ENCODE measurements at places on chromosomes 12 and 14.

GRCh38 chr12:131434208-131435125 is 276.4 kb upstream of the SFSWAP start:
- no peak for DNase-seq

DNA sequence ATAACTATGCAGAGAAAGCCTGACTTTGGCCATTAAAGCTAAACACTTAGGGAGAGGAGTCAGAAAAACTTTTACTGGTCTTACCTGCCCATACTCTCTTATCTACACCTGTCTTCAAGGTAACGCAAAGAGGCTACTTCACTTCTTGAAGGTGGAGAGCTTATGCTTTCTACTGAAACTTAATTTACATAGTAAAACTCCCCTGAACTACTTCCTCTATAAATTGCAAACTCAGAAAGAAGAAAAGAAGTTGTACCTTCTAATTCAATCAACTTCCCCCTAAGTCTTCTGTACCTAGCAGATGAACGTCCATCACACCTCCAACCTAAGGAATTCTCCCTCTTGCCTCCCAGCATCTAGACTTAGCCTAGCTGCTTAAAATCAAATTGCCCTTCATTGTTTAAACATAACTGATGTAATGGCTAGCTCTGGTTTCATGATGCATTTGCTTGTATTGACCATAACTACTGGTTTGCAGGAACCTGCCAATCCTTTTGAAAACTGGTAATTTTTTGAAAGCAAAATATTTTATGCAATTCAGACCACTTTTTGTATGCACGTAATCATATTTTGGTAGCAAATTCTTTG is 87.7 kb downstream of the STON2 start:
- DNase-seq = no peak

DNA sequence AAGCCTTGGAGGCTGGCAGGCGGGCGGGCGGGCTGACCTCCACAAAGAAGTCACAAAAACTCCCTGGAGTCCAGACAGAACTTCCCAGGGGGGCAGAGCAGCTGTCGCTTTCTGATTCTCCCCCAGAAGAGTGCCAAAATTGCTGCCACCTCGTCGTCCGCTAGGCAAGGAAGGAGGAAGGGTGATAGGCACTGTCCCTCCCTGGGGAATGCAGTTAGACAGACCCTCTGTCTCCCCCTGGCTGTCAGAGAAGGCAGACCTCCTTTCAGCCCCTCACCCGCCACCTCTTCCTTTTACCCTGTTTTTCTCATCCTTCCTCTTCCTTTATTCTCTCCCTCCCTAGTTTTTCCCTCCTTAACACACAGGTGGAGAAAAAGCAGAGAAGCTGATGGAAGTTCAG is 18.7 kb downstream of the GRIN2B start:
- no peak for DNase-seq

GRCh38 chr14:84975241-84975902 is 554.6 kb upstream of the FLRT2 start:
- DNase-seq = no peak

GRCh38 chr14:99887407-99887806 is 94.2 kb downstream of the EML1 start:
- no peak for DNase-seq

GRCh38 chr14:89721956-89722355 is 232.6 kb downstream of the EFCAB11 start:
- no peak for DNase-seq

DNA sequence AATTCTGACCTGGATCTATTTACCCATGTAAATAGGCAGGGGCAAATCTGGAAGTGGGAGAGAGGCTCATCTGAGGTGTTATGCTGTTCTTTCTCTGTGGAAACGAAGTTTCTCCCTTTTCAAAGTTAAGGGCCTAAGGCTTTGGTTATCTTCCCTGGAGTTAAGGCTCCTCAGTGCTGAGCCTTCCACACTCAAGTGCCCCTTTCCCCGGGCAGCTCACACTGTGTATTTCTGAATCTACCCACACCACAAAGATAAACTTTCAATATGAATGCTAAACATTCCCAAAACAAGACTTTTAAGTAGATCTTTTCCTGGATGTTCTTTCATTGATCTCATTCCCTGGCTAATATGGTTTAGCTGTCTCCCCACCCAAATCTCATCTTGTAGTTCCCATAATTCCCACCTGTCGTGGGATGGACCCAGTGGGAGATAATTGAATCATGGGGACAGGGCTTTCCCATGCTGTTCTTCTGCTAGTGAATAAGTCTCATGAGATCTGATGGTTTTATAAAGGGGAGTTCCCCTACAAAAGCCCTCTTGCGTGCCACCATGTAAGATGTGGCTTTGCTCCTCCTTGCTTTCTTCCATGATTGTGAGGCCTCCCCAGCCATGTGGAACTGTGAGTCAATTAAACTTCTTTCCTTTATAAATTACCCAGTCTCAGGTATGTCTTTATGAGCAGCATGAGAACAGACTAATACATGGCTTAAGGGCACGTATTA is 251.1 kb downstream of the NAV3 start:
- DNase-seq = no peak

- no peak for DNase-seq
These were observed 11.4 kb upstream of the SOS2 start for GRCh38 chr14:50242566-50243310.

- no peak for DNase-seq
These were observed 207.8 kb upstream of the OTX2 start for GRCh38 chr14:57018065-57018464.

- DNase-seq = no peak
These were observed 586 bp downstream of the TTC6 start for GRCh38 chr14:37595809-37596621.

DNA sequence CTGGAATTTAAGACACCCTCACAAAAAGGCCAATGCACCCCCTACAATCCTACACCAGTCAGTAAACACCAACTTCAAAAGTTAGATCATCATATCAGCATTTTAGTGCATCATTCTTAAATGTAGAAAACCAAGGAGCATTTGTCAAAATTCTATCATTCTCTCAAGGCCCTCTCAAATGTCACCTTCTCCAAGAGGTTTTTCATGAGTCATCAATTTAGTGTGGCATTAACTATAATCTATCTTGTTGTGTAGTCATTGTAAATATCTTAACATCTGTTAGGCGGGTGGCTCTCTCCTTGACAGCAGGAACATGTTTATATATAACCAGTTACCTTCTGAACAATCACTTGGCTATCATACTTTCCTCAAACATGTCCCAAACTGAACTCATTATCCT is 62.1 kb upstream of the G2E3 start:
- no peak for DNase-seq

DNA sequence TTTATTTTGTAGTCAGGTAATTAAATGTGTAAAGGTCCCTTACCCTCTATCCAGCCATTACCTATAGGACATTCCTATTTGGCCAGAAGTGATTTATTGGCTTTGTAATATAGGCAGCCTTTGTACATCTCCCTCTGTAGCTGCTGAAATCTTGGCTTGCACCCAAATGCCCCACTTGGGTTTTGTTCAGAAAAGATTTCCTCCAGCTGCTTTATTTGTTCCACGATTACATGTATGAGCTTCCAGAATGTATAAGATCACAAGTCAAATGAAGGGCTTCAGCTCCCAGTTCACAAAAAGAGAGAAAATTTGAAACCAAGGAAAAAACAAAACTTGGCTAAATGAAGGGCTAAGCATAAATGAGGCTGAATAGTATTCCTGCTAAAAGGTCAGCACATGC is 103.4 kb downstream of the EFCAB11 start:
- DNase-seq = no peak

DNA sequence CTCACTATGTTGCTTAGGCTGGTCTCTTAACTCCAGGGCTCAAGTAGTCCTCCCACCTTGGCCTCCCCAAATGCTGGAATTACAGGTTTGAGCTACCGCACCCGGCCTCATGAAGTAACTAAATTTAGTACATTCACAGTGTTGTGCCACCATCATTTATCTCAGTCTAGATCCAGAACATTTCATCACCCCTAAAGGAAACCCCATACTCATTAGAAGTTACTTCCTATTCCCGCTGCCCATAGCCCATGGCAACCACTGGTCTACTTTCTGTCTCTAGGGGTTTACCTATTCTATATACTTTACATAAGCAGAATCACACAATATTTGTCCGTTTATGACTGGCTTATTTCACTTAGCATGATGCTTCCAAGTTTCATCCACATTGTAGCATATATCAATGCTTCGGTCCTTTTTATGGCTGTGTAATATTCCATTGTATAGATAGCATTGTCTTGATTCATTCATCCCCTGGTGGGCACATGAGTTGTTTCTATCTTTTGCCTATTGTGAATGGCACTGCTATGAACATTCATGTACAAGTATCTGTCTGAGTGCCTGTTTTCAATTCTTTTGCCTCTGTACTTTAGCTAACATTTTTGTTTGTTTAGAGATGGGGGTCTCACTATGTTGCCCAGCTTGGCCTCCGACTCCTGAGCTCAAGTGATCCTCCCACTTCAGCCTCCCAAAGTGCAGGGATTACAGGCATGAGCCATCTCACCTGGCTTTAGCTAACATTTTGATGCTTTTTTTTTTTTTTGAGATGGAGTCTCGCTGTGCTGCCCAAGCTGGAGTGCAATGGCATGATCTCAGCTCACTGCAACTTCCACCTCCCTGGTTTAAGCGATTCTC is 10.2 kb upstream of the SH2B3 start:
- no peak for DNase-seq

GRCh38 chr12:64107776-64108175 is 114.3 kb downstream of the KICS2 start:
- DNase-seq = no peak

- no peak for DNase-seq
These were observed 67.6 kb downstream of the POLR3B start for GRCh38 chr12:106425061-106425702.

- no peak for DNase-seq
These were observed 72.7 kb downstream of the ACTN1 start for GRCh38 chr14:68906439-68906838.

- no peak for DNase-seq
These were observed 106.1 kb upstream of the FLRT2 start for GRCh38 chr14:85423889-85424288.

DNA sequence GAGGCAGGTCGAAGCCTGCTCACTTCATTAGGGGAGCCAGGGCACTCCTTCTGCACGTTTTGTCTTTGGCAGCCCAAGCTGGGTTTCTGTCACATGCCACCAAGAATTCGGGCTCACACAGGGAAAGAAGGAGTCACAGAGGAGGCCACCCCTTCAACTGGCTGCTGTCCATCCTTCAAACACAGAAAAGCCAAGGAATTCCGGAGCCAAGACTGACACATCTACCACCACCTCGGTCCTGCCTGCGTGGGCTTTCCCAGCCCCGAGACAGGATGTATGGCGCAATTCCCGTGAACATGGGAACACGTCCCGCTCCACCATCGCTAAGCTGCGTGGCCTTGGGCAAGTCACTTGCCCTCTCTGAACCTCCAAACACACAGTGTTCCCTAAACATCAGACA is 70.4 kb downstream of the NCOR2 start:
- DNase-seq = no peak

- no peak for DNase-seq
These were observed 90.2 kb upstream of the FERMT2 start for GRCh38 chr14:53041067-53041466.

GRCh38 chr14:54537651-54538050 is 27.9 kb downstream of the CGRRF1 start:
- no peak for DNase-seq

GRCh38 chr12:107684990-107685359 is 624 bp upstream of the PWP1 start:
- DNase-seq = no peak

- no peak for DNase-seq
These were observed 11.0 kb upstream of the PTPRB start for GRCh38 chr12:70648191-70648590.

- DNase-seq = no peak
These were observed 11.9 kb downstream of the KCNH3 start for GRCh38 chr12:49550693-49551252.

DNA sequence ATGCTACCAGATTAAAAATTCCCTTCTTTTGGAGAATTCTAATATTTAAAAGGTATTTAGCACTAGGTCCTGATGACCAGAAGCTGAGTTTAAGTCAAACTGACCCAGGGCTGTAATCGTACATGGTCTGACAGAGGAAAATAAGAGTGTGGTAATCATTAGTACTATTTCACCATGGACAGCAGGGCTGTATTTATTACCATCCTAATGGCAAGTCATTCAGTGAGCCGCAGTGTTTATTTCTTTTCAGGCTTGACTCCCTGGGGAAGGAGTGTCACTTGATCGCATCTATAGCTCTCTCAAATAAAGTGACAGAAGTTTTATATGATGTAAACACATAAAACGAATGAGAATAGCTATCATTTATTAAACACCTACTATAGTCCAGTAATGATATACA is 261.8 kb downstream of the BTG1 start:
- DNase-seq = no peak

GRCh38 chr14:31268216-31268615 is 60.6 kb upstream of the HECTD1 start:
- no peak for DNase-seq

DNA sequence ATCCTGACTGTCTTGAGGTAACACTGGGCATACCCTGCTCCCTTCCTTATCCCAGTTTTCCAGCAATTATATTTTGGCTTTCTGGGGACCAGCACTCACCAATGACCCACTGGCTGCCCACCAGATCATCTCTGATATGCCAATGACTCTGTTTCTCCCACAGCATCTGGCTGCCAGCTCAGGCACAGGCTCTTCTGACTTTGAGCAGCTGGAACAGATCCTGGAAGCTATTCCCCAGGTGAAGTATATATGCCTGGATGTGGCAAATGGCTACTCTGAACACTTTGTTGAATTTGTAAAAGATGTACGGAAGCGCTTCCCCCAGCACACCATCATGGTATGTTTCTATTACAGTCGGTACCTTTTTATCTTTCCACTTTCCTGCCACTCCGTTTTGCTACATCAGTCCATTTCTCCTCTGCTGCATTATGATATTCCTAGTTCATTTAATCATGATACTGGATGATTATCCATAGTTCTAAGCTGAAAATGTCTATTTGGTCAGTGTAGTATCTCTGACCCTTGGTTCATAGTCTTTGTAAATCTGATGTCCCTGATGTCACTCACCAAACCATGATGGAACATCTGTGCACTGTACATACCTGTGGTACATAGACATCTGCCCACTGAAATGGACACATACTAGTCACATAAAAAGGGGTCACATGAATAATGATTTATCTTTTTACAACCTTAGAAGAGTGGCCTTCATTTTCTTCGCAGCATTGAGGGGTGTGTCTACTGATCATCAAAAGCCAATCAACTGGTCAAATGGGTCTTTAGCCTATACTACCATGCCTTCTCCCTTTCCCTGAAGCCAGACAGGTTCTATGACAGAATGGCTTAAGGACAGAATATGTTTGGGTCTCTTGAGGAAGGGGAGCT is 3.3 kb downstream of the GMPR2 start:
- no peak for DNase-seq

GRCh38 chr12:69834147-69834546 is 9.1 kb downstream of the MYRFL start:
- DNase-seq = no peak

GRCh38 chr14:79293482-79294177 is 917.7 kb downstream of the DIO2 start:
- DNase-seq = no peak

GRCh38 chr12:124098101-124098757 is 125.2 kb downstream of the ZNF664 start:
- DNase-seq = no peak

DNA sequence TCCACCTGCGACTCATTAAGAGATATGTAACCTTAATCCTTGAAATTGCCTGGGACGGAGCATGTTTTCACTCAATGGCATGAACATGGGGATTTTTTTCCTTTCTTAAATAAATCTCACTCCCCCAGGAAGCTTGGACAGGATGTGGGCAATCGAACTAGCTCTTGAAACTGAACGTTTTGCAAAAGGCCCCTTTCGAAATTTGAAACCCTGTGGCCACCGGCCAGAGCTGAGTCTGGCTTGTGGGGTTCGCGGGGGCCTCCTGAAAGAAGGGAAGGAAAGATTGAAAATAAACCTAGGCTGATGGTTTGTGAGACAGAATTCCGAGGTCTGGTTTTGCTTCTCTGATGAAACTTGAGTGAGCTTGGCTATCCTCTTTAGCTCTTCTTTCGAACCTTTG is 101.4 kb upstream of the RTL1 start:
- DNase-seq = no peak

Data from stimulated activated CD4-positive, alpha-beta T cell treated with anti-CD3 and anti-CD28 coated beads, TNF-alpha, amount 100 ng/mL, for 1 hour (primary cell).